ENCODE measurements at places on chromosomes 4 and X. TPM values are rescaled to one million over a fixed set of nuclear protein-coding genes. Genes with fewer than 3 reads are reported as not detected.

Gene CYTL1
- total RNA-seq: 0.94 TPM

Gene PRR32
- total RNA-seq: not detected

Gene UNC5C
- 23.7 TPM for total RNA-seq

Gene ATP8A1
- 239 TPM for total RNA-seq

Gene RTL9
- 0.16 TPM for total RNA-seq

Gene MFAP3L
- total RNA-seq: 13.9 TPM

Gene HMX1
- total RNA-seq: 0.16 TPM
